ENCODE measurements at places on chromosomes 2 and 18.

- no peak for DNase-seq
Observed at GRCh38 chr2:229725716-229726574, 11.6 kb upstream of the DNER start.

DNA sequence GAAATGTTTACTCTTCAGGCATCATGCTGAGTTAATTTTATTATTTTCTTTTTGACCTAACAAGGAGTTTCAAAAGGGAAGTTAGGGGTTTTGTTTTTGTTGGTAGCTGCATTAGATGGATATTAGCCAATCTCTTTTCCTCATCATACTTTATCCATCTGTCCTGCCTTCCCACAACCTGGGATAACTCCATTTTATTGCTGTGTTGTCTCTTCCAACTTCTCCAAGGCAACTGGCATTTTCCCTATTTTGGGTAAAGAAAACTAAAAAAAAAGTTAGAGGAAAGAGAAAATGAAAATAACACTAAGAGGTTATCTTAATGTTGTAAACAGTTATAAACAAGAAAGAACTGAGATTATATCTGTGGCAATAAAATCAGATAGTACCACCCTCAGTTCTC lies 147.0 kb downstream of the PID1 start:
- DNase-seq: no peak

GRCh38 chr2:83725735-83726134 lies 733.3 kb downstream of the SUCLG1 start:
- DNase-seq: no peak

DNA sequence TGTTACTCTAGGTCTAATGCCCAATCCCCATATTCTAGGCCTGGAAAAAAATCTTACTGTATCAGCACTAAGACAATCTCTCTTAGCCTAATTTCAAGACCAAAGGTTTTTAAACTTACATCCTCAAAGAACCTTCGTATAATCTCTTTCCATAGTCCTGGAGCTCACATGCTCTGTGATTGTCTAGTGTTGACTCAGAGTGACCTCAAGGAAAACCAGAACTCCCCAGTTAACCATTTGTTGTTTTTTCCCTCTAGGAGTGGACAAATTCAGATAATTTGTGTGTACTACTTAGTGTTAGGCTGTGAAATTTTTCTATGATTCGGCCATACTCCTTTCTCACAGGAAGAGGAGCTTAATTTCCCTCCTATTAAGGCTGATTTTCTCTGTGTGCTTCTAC lies 536.1 kb downstream of the SLC4A3 start:
- no peak for DNase-seq

GRCh38 chr2:32009516-32010256 lies 1.1 kb downstream of the MEMO1 start:
- DNase-seq: no peak

DNA sequence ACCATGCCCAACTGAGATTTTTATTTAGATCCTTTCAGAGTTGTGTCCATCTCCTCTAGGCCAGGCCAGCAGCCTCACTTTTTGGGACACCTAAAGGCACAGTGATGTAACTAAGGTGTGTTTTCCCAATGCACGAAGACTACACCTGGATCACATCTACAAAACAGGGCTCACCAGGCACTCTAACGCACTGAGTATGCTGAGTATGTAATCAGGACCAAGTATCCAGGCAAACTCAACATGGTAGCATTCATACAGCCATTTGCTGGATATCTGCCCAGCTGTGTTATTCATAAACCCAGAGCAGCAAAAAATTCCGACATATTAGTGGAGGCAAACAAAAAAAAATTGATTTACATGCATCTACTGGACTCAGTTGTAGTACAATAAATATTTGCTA lies 33.8 kb downstream of the LPIN2 start:
- no peak for DNase-seq

- DNase-seq: no peak
Observed at GRCh38 chr2:44314362-44314761, 39.1 kb downstream of the SLC3A1 start.

DNA sequence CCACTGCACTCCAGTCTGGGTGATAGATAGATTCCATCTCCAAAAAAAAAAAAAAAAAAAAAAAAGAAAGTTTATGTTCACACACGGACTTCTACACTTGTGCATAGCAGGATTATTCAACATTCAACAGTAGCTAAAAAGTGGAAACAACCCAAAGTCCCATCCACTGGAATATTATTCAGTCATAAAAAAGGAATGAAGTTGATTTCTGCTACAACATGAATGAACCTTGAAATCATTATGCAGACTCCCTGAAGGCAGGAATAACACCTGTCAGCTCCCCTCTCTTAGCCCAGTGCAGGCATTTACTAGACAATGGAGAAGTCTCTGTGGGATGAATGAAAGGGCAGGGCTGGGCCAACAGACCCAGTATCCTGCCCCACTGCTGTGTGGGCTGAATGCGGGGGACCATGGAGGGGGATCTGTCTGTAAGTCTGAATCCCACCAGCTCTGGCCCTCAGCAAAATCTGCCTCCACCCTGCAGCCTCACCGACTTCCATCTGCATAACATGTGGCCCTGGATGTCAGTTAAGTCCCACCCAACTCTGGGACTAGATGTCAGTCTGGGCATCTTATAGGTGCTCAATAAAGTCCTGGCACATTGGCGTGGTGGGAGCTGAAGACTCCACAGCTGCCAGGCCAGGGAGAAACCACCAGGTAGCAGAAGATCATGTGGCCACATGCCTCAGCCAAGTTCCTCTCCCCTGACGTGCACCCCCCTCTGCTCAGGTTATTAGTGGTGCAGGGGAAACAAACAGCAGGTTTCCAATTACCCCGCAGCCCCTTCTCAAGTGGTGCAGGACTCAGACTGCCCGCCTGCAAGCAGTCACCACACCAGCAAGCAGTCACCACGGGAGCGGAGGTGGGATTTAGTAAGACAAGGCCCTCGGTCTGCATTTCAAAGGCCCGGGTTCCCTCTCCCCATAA lies 8.9 kb downstream of the ZFP36L2 start:
- no peak for DNase-seq

GRCh38 chr2:69358914-69359313 lies 28.1 kb downstream of the GFPT1 start:
- DNase-seq: no peak

GRCh38 chr2:19806131-19806530 lies 95.7 kb downstream of the TTC32 start:
- no peak for DNase-seq

DNA sequence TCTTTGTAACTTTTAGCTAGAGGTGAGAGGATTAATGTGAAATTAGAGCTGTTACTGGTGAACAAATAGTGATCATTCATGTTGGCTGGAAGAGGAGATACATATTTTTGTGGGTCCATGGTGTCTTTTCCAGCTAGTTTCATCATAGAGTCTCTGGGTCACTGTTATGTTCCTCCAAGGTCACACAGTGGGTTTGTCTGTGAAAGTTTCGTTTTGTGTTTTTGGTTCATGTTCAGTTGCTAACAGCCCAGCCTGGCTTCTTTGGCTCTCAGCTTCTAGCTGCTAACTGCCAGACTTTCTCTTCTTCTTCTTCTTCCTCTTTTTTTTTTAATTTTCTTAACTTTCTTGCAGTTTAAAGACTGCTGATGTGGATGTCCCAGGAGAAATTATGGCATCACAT lies 480.0 kb upstream of the SYT4 start:
- DNase-seq: no peak

DNA sequence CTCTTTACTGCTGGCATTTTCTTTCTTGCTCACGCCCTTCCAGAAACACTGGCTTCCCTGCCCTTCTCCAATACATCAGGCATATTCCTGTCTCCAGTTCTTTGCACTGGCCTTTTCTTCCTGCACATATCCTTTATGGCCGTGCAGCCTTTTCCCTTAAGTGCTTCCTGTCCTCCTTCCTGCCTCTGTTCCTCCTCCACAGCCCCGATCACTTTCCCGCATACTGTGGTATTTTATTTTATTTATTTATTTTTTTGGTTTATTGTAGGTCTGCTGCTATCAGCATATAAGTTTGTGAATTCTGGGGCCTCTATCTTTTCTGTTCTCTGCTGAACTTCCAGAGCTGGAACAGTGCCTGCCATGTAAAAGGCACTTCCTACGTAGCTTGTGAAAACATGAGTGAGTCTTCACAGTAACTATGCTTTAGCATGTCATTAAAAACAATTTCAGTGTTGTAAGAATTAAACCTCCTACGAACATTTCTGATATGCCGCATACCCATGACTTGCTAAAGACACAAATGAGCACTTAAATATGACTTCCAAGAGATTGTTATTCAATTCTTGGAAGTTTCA lies 289.1 kb downstream of the TRIB2 start:
- no peak for DNase-seq

DNA sequence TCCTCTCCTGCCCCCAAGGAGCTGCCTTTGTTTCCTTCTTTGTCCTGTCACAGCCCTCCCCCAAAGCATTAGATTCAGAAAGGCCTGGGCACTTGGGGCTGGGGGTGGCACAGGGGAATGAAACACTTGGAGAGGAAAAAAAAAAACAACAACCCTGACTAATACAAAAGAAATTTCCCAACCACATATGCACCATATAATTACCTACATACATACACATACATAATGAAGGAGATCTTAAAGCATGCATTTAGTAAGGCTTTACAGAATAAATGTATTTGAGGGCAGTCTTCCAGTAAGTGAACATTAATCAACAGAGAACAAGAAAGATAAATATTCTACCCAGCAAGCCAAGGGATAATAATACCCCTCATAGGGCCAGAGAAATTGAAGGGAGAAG lies 70.0 kb upstream of the PPP1CB start:
- DNase-seq: no peak

DNA sequence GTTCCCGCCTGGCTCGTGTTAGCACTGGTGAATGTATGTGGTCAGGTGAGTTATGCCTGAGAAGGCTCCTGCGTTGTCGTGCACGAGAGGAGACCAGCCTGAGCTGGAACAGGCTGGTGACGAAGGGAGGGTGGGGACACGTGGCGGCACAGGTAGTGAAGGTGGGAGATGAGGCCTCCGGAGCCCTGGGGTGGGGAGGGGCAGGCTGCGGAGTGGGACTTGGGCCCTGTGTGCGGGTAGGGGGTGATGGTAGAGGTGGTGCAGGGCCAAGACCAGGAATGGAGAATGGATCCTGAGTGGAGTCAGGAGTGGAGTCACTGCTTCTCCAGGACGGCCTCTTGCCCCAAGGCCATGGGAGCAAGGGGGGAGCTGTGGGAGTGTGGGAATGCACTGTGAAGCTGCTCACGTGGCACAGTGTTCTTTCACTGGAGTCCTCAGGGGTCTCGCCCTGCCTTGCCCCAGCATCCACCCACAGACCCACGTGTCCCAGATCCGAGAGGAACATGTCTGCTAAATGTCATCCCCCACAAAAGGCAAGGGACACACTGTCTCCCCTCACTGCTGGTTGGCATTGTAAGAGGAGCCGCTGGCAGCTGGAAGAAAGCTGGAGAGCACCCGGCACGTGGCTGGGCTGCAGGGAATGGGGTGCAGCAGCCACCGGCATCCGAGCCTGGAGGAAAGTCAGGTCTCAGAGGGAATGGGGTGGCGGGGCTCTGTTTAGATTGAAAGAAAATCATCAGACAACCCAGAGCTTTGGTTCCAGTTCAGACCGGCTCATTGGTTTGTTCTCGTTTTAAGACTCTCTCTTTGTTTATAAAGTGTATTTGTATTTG lies 63.7 kb downstream of the CYP26B1 start:
- DNase-seq: no peak

DNA sequence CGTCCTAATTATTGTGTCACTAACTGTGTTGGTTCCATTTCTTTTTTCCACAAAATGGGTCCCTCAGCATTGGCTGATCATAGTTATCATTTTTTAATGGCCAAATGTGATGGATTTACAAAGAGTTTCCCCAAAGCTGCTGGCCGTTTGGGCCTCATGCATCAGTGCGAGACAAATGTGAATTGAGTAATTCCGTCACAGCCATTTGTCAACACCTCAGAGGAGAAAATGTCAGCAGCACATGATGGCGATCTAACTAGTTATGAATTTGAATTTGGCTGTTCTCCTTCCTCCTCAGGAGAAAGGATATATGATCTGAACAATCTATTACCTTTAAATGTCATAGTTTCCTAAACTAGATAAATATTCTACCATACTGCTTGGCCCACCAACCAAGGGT lies 54.9 kb upstream of the SP3 start:
- DNase-seq: no peak

DNA sequence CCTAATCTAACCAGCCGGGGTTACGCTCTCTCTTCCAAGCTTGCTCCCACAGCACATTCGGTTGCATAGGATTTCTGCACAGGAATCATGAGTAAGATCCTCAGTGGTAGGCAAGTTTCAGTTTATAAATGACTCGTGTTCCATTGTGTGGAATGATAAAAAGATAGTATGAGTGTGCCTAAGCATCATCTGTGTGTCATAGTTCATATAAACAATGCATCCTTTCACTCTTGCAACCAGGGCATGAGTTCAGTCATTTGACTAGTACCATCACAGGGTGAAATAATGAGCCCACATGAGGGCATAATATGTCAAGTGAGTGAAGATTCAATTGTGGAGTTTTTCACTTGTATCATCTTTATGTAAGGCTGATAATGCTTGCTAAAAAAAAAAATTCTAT lies 417.1 kb upstream of the CDH2 start:
- no peak for DNase-seq
